ENCODE measurements at places on chromosomes 4 and X.
A peak's percentile ranks its signal among the peaks of the same experiment; 100 is the strongest.

DNA sequence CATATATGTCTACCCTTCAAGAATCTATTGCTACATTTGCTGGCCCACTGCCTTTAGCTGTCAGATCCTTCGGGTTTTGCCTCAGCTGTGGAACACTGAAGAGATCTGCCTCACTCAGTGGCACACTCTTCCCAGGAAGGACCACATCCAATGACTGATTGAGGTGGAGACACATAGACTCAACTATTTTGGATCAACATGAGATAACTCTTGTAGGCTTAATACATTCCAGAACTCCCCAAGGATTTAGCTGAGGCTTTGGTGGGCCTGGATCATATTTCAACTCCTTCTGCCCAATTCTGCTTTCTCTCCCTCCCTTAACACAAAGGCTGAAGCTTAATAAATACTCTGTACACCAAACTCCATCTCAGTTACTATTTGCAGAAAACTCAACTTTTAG is 100.5 kb downstream of the CORIN start:
- no peak for DNase-seq

DNA sequence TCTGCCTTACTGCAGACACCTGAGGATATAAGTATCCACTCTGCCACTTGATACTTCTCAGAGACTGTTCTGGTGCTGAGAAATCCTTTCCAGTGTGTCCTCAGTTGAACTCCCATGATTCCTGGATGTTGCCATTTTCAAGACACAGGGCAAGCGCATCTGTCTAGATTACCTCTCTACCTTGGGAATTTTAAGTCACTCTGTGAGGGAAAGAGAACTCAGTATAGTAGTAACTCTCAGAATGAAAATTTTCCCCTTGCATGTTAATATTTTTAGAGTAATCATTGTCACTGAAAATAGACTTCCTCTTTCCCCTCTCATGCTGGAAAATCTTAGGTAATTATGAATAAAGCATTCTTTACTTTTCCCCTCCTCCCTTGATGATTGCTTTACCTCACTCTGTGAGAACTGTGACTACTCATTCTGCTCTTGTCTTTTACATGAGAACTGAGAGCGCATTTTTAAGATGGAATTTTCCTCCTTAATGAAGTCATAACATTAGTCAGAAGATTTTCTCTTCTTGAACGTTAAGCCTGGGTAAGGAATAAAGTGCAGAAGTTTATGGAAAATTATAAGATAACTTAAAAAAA is 45.0 kb downstream of the TET2 start:
- DNase-seq = no peak

- no peak for DNase-seq
These were observed 27.3 kb downstream of the PABPC4L start for GRCh38 chr4:134174271-134174670.

GRCh38 chr4:88286897-88287296 is 2.5 kb upstream of the PPM1K start:
- DNase-seq = no peak

- DNase-seq = no peak
These were observed 1451.0 kb upstream of the IGFBP7 start for GRCh38 chr4:58561170-58561569.

- DNase-seq = no peak
These were observed 18.0 kb downstream of the DDX3X start for GRCh38 chrX:41351923-41352322.

GRCh38 chr4:15702941-15703403 is at the start of gene BST1:
BST1 (plus strand) TSS chr4:15703065; CDS start chr4:15703145, 80 bp downstream.
- DNase-seq = peak; percentile 28

- no peak for DNase-seq
These were observed 166.6 kb downstream of the LHFPL1 start for GRCh38 chrX:112513154-112513553.

- DNase-seq = no peak
These were observed 358.7 kb downstream of the IL15 start for GRCh38 chr4:141995056-141995455.

DNA sequence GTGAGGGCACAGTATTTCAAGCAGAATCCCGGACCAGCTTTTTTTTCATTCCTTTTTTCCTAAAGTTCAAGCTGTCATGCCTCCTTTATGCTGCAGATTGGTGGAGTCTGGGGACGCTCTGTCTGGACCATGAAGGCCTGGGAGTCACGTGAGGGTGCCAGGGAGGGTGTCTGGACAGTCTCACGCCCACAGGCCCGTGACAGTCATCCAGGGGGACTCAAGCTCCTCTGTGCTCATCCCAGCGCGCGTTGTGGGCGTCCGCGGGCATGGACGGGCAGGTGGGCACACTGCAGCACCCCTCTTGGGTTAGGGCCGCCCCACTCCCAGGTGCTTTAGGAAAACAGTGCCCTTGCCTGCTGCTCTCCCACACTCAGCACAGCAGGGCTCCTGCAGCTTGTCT is 4.8 kb downstream of the CPZ start:
- no peak for DNase-seq

DNA sequence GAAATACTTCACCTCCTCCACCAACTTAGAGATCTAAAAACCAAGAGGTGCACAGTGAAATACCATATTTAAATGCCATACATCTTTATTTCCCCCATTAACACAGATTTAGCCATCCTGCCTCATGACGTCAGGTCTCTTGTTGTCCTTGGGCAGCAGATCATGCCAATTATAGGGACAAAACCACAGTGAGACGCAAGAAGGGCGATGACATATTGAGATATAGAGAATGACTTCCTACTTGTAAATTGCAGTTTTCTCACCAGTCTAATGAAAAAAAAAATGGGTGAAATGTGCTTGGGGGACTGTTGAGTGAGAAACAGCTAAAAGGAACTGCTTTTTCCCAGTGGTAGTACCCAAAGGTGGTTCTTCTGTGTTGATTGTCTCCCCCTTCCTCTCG is 24.3 kb downstream of the RS1 start:
- no peak for DNase-seq

DNA sequence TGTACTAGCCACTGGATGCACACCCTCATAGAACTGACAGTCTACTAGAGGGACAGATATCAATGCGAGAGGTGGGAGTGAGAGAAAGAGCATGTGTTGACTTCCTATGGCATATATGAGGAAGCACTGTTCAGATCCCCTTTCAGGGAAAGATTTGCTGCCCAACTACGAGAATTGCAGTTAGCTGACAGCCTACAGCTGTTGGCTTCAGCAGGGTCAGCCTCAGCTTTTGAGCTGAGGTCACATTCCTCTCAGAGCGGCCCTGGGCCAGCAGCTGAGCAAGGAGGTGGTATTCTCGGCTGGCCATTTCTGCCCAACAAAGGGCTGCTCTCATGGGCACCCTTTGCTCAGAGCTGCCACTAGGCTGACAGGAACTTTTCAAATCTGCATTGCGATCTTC is 580.2 kb downstream of the MID1IP1 start:
- no peak for DNase-seq

- no peak for DNase-seq
These were observed 1047.9 kb downstream of the RPA4 start for GRCh38 chrX:97931586-97931985.

DNA sequence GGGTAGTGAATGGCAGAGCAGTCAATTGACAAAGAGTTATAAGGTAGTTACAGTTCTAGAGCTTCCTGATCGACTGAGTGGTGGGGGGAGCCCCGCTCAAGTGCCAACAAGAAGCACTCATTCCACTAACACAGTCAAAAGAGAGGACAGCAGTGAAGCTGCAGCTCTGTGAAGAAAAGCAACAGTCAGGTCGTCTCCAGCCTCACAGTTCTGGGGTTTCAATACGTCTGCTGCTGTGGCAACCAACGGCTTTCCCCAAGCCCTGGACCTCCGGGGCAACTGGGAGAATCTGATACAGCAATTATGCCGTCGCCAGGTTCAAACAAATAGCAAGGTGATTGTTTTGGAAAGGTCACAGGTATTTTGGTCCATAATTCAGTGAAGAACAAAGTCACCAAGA is 30.8 kb downstream of the GPM6B start:
- DNase-seq = no peak

GRCh38 chr4:75107755-75108612 is 175.1 kb downstream of the PARM1 start:
- DNase-seq = no peak

DNA sequence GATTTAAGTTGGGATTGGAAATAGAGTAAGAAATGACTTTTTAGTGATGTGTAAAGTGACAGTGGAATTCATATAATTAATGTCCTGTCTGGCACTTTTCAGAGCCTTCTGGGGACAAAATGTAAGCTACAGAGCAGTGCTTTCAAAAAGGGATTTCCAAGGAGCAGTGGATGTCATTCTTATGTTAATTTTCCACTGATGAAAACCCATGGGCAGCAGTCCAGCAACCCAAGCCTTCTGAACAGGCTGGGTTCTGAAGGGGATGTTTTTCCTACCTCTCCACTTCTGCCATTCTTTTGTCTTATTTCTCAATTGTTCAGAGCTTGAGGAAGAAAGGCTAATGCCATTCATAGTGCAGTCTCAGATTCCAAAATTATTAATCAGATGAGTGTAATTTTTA is 717.6 kb upstream of the HS3ST1 start:
- DNase-seq = no peak

- no peak for DNase-seq
These were observed 23.4 kb upstream of the ENPEP start for GRCh38 chr4:110452546-110452945.

DNA sequence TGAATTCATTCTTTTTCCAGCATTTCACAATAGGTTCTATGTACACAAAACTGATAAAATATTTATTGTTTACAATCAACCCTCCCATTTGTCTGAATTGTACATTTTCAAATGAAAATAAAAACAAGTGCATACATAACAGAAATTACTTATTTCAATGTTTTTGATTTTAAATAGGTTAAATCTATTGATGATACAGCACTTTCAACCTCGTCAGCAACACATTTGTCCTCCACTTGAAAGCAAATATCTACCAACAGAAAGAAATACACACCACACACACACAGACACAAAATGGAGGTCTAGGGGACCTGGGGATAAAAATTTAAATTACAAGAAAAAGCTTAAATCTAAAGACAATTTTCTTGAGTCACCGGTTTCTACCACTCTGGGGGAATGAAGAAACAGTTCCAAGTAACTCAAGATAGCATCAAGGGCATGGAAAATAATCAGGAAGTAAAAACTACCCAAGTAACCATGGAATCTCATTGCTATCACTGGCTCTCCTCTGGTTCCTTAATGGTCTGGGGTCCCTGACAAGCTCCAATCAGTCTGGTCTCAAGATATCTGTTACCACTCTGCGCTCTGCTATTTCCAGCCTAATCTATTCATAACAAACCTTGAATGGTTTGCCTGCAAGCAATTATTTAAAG is 27.6 kb downstream of the ANKRD17 start:
- no peak for DNase-seq
